ENCODE measurements at places on chromosomes 12 and 14. TPM values are rescaled to one million over a fixed set of nuclear protein-coding genes. Genes with fewer than 3 reads are reported as not detected.

LETMD1 gene
- total RNA-seq, result 42.4 TPM

GRCh38 chr12:113232840-113233585, 11.7 kb downstream of the TPCN1 start:
- H3K4me3 ChIP-seq, result peak overlapping the region; percentile 68
- peak overlapping the region; percentile 80 for H3K27ac ChIP-seq

DNA sequence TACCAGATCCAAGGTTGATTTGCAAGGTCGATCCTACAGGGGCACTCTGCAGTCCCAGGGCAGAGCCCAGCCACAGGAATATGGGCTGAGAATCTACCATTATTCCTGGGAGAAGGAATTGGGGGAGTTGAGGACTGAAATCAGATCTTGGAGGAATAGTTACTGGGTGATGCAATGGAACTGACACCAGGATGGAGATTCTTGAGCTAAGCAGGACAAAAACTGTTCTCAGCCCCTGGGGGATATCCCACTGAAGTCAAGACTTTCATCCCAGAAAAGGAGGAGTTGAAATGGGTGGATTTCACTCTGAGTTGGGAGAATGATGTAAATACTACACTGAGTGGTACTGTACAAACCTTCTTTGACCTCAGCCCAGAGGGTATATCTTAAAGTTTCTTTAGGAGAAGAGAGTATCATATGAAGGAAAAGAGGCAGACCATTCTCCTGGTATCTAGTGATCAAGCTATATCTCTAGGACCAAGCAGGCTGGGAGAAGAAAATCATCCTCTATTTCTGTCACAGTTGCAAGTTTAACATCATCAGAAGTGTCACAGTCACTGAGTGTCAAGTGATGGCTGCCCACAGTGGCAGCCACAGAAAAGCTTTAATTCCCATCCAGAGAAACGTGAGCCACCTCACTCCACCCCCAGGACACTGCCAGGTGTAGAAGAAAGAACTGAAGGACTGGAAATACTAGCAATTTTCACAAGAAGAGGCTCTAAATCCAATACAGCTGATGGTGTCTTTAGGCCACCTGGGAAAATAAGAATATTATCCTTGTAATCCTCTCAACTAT, 181.9 kb downstream of the NUAK1 start:
- no peak overlapping the region for H3K27ac ChIP-seq
- no peak for DNase-seq
- H3K36me3 ChIP-seq, result no peaks in the 10 kb centered on the region
- no peaks in the 10 kb centered on the region for H3K27me3 ChIP-seq
- H3K4me1 ChIP-seq, result peaks cover 36% of the 10 kb centered on the region

DNA sequence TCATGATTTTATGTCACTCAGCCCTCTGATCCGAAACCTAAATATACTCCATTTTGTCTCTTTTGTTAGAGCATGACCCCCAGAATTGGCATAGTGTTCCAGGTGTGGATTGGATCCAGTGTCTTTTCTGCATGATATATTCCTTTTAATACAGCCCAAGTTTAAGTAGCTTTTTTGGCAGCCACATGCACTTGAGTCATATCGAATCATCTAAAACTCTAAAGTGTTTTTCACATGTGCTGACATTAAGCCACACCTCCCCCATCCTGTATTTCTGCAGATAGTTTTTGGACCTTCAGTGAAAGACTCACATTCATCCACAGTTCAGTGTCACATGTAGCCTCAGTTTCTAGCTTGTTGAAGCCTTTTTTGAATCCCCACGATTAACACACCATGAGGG, 30.6 kb downstream of the BORCS5 start:
- H3K27ac ChIP-seq, result no peak overlapping the region
- DNase-seq, result no peak
- no peaks in the 10 kb centered on the region for H3K36me3 ChIP-seq
- peaks cover 12% of the 10 kb centered on the region for H3K4me1 ChIP-seq
- no peaks in the 10 kb centered on the region for H3K27me3 ChIP-seq

GRCh38 chr14:41355866-41356265, 250.8 kb upstream of the LRFN5 start:
- no peak overlapping the region for H3K27ac ChIP-seq
- no peaks in the 10 kb centered on the region for H3K27me3 ChIP-seq
- no peak for DNase-seq
- H3K36me3 ChIP-seq, result no peaks in the 10 kb centered on the region
- H3K4me3 ChIP-seq, result no peak overlapping the region
- no peaks in the 10 kb centered on the region for H3K4me1 ChIP-seq

DNA sequence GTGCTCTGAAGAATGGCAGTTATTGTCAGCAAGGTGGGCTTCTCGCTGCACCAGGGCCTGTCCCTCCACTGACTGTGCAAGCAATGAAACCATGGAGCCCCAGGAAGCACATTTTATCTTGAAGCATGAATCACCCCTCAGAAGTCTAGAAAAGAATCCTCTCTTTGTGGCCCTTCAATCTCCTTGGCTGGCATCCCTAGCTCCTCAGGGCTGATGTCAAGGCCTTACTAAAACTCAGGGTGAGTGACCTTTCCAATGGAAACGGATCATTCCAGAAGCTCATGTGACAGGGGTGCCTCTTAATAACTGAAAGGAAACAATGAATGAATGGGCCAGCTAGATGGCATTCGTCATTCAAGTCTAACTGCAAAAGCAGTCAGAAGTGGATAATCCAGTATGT, 22.3 kb upstream of the PLEKHH1 start:
- no peaks in the 10 kb centered on the region for H3K27me3 ChIP-seq
- H3K4me3 ChIP-seq, result no peak overlapping the region
- H3K4me1 ChIP-seq, result no peaks in the 10 kb centered on the region
- no peak overlapping the region for H3K27ac ChIP-seq
- no peak for DNase-seq

DNA sequence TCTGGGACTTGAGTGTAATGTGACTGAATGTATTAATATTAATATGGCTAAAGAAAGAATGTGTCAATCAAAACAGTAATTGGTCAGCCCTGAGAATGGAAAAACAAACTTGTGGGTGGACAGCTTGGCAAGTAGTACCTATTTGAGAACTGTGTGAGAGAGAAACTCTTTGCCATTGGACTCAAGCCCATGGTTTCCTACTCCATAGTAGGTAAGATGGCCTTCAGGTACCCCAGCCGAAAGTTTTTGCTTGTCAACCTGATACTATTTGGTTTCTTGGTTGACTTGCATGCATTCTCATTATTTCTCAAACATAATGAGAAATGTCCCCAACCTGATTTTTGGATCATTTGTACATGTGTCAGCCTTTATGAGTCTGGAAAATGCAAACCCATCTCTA, 391.1 kb downstream of the MDGA2 start:
- no peak overlapping the region for H3K27ac ChIP-seq
- no peaks in the 10 kb centered on the region for H3K36me3 ChIP-seq
- H3K4me3 ChIP-seq, result no peak overlapping the region
- no peaks in the 10 kb centered on the region for H3K4me1 ChIP-seq

RBP5 gene
- not detected for total RNA-seq

GRCh38 chr12:77339610-77340009, 274.2 kb upstream of the E2F7 start:
- H3K4me1 ChIP-seq, result no peaks in the 10 kb centered on the region
- no peak overlapping the region for H3K4me3 ChIP-seq
- no peaks in the 10 kb centered on the region for H3K27me3 ChIP-seq
